Cortex of kidney (tissue), 1 donor: ENCODE measurements at places on chromosomes 5 and 9.

- DNase-seq = no peak
Measured at GRCh38 chr9:114033397-114034103, 44.5 kb downstream of the AMBP start.

GRCh38 chr9:78601957-78602565, 305.1 kb downstream of the PSAT1 start:
- no peak for DNase-seq

DNA sequence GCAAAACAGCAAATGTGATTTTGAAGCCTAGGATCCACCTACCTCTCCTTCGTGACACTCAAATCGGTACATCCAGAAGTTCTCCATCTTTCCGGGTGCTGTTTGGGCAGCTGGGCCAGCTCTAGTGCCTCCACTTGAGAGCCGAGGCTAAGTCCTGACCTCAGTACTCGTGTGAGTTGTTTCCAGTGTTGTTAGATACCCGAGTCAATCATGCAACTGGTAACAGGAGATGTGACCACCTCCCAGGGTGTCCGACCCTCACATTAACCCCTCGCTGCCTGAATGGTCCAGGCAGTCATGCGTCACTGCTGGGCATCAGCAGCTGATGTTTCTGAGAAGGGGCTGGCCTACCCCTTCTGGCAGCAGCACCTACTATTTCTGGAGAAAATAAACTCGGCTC, 170.3 kb downstream of the ENTREP1 start:
- no peak for DNase-seq

- no peak for DNase-seq
Measured at GRCh38 chr5:41537581-41537980, 27.2 kb upstream of the PLCXD3 start.
